T-helper 17 cell (primary cell): ENCODE measurements at places on chromosomes 13 and 19.

- H3K27ac ChIP-seq = peak overlapping the region; percentile 29
- H3K36me3 ChIP-seq = peaks cover 9% of the 10 kb centered on the region
- H3K4me1 ChIP-seq = peaks cover 28% of the 10 kb centered on the region
- H3K27me3 ChIP-seq = no peaks in the 10 kb centered on the region
- DNase-seq = no peak
- no peak overlapping the region for H3K4me3 ChIP-seq
These were observed 48.3 kb downstream of the SLC7A1 start for GRCh38 chr13:29547153-29547552.

GRCh38 chr19:8631425-8631819, 989 bp downstream of the NFILZ start:
- no peak for DNase-seq
- no peak overlapping the region for H3K4me3 ChIP-seq
- peaks cover 3% of the 10 kb centered on the region for H3K36me3 ChIP-seq
- no peaks in the 10 kb centered on the region for H3K27me3 ChIP-seq

- H3K27ac ChIP-seq = peak overlapping the region; percentile 92
- peaks cover 27% of the 10 kb centered on the region for H3K4me1 ChIP-seq
- H3K27me3 ChIP-seq = no peaks in the 10 kb centered on the region
- no peaks in the 10 kb centered on the region for H3K36me3 ChIP-seq
- peak overlapping the region; percentile 88 for H3K4me3 ChIP-seq
These were observed 23.2 kb downstream of the RFX2 start for GRCh38 chr19:6087074-6087571.

GRCh38 chr19:52692431-52693008, 42.3 kb downstream of the ZNF611 start:
- H3K36me3 ChIP-seq = peaks cover 4% of the 10 kb centered on the region
- H3K27me3 ChIP-seq = no peaks in the 10 kb centered on the region
- no peak overlapping the region for H3K27ac ChIP-seq
- peaks cover 19% of the 10 kb centered on the region for H3K4me1 ChIP-seq
- no peak overlapping the region for H3K4me3 ChIP-seq

DNA sequence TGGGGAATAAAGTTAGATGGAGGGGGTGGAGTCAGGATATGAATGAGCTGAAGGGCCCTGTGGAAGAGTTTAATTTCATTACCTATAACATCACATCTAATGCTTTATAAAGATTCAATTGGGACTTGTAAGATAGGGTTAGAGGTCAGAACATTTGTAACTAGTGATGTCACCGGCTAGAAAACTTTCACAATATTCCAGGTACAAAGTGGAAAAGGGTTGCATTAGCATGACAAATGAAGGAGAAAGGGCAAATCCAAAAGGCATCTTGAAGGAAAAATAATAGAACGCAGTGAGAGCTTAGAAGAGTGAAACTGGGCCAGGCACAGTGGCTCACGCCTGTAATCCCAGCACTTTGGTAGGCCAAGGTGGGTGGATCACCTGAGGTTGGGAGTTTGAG, 7.6 kb downstream of the MBNL2 start:
- H3K36me3 ChIP-seq = peaks cover 7% of the 10 kb centered on the region
- no peaks in the 10 kb centered on the region for H3K27me3 ChIP-seq
- H3K4me1 ChIP-seq = peaks cover 69% of the 10 kb centered on the region

DNA sequence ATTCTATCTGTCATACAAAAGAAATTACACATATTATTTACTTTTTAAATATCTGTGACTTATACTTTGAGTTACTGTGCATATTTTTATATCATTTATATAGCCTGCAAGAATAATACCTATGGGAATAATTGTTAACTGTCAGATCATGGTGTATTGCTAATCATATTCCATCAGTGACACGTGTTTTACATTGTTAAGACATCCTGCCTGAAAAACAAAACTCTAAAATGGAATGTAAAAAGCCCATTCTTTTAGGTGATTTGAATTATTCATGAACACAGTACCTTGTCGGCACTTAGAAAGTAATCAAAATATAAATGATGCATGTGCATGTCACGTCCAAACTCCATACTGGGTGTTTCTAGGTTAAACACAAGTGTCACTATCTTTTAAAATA, 533.8 kb upstream of the PCDH9 start:
- no peaks in the 10 kb centered on the region for H3K36me3 ChIP-seq
- no peaks in the 10 kb centered on the region for H3K27me3 ChIP-seq
- H3K4me1 ChIP-seq = no peaks in the 10 kb centered on the region
- no peak overlapping the region for H3K4me3 ChIP-seq
- no peak overlapping the region for H3K27ac ChIP-seq

GRCh38 chr13:58955546-58956385, 1208.0 kb downstream of the DIAPH3 start:
- no peaks in the 10 kb centered on the region for H3K36me3 ChIP-seq
- no peaks in the 10 kb centered on the region for H3K27me3 ChIP-seq
- no peak overlapping the region for H3K27ac ChIP-seq
- H3K4me1 ChIP-seq = no peaks in the 10 kb centered on the region
- DNase-seq = no peak
- no peak overlapping the region for H3K4me3 ChIP-seq

GRCh38 chr19:55005684-55006488, 32.2 kb downstream of the GP6 start:
- H3K4me1 ChIP-seq = peaks cover 4% of the 10 kb centered on the region
- peak; percentile 11 for DNase-seq
- H3K4me3 ChIP-seq = peak overlapping the region; percentile 43
- H3K36me3 ChIP-seq = peaks cover 9% of the 10 kb centered on the region
- no peaks in the 10 kb centered on the region for H3K27me3 ChIP-seq

GRCh38 chr13:80447747-80448146, 106.8 kb upstream of the SPRY2 start:
- DNase-seq = no peak
- H3K27ac ChIP-seq = no peak overlapping the region
- H3K4me1 ChIP-seq = no peaks in the 10 kb centered on the region
- H3K27me3 ChIP-seq = no peaks in the 10 kb centered on the region
- H3K4me3 ChIP-seq = no peak overlapping the region

DNA sequence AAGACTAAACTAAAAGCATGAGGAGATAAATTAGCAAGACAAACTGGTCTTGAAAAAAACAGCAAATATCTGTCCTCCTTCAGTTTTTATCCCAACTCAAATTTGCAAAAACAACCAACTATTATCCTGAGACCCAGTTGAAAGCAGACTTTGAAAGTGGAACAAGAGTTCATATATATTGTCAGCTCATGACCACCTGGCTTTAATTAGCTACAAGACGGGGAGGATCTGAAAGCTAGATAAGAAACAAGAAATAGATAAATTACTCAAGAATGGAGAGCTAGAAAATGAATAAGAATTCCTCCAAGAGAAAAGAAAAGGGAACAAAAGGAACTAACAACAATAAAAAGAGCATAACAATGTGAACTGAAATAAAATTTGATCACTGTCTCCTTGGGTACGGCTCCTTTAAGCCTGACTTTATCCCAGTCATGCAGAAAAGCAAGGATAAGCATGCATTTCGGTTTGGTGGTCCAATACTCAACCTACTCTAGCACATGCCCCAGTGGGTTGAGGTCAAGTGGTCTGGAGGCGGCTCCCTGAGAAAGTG, 246.9 kb downstream of the DCLK1 start:
- no peak for DNase-seq
- H3K27ac ChIP-seq = no peak overlapping the region
- no peaks in the 10 kb centered on the region for H3K27me3 ChIP-seq
- H3K36me3 ChIP-seq = no peaks in the 10 kb centered on the region
- H3K4me3 ChIP-seq = no peak overlapping the region

DNA sequence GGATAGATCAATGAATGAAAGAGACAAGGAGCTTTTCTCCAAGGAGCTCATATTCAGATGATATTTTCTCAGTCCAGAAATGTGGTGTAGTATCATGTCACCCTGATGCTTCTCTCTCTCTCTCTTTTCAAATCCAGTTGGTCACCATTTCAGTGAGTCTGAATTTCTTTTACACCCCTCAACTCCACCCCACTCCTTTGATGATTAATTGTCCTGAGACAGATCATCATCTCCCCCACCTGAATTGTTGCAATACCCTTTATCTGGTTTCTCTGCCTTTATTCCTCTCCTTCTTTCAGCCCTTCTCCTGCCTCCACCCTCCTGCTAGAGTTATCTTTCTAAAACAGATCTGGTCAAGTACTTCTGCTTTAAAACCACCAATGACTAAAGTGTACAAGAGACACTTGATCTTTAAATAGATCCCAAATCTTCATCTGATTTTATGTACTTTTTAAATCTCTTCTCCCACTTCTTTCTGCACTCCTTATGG, 299.8 kb downstream of the KLF5 start:
- H3K27ac ChIP-seq = no peak overlapping the region
- no peak overlapping the region for H3K4me3 ChIP-seq
- H3K36me3 ChIP-seq = no peaks in the 10 kb centered on the region

- DNase-seq = no peak
- no peaks in the 10 kb centered on the region for H3K27me3 ChIP-seq
- peaks cover 10% of the 10 kb centered on the region for H3K36me3 ChIP-seq
- peaks cover 5% of the 10 kb centered on the region for H3K4me1 ChIP-seq
- H3K4me3 ChIP-seq = no peak overlapping the region
These were observed 15.8 kb downstream of the MRPS31 start for GRCh38 chr13:40755082-40755700.

GRCh38 chr13:69418319-69418718, 689.3 kb upstream of the ATXN8OS start:
- no peaks in the 10 kb centered on the region for H3K36me3 ChIP-seq
- no peaks in the 10 kb centered on the region for H3K27me3 ChIP-seq
- no peak overlapping the region for H3K4me3 ChIP-seq
- DNase-seq = no peak
- H3K27ac ChIP-seq = no peak overlapping the region

DNA sequence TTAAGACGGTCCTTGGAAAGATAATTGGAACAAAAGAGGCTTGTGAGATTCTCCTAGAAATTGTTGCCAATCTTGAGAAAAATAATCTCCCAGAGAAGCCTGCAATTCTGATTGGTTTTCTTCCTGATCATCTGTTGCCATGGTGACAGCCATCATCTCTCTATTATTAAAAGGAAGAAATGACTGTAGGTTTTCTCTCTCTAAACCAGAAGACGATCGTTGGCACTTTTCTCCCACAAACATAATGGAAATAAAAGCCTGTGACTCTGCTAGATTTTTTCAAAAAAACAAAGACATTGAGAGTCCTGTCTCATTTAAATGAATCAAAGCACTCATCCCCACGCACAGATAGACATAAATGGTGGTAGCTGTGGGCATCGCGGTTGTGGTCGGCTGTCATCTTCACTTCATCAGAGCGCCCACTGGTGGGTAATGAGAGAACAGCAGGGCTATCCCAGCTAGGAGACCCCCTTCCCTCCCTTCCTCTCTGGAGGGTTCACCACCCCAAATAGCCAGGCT, 21.7 kb upstream of the CALM3 start:
- peaks cover 11% of the 10 kb centered on the region for H3K4me1 ChIP-seq
- H3K27ac ChIP-seq = no peak overlapping the region
- H3K4me3 ChIP-seq = no peak overlapping the region
- no peaks in the 10 kb centered on the region for H3K27me3 ChIP-seq

- no peaks in the 10 kb centered on the region for H3K36me3 ChIP-seq
- no peak overlapping the region for H3K4me3 ChIP-seq
- no peaks in the 10 kb centered on the region for H3K4me1 ChIP-seq
These were observed 845.9 kb upstream of the PCDH9 start for GRCh38 chr13:68076046-68076445.

DNA sequence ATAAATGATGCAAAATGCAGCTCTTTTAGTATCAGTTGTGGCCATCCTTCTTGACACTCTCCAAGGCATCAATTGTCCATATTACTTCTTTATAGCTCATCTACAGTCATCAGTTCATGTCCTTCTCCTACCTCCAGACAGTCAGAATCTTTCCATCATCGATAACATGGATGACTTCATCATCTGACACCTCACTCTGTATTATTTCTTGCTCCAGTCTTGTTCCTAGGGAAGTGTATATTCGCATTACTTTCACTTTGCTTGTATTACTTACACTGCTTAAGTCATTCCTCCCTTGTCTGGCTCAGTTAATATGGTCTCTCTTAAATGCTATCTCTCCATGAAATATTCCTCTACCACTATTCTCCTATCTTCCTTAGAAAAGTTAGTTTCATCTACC, 999.1 kb upstream of the SLC10A2 start:
- DNase-seq = no peak
- no peaks in the 10 kb centered on the region for H3K36me3 ChIP-seq
- no peak overlapping the region for H3K4me3 ChIP-seq
- H3K27ac ChIP-seq = no peak overlapping the region
- H3K4me1 ChIP-seq = no peaks in the 10 kb centered on the region

DNA sequence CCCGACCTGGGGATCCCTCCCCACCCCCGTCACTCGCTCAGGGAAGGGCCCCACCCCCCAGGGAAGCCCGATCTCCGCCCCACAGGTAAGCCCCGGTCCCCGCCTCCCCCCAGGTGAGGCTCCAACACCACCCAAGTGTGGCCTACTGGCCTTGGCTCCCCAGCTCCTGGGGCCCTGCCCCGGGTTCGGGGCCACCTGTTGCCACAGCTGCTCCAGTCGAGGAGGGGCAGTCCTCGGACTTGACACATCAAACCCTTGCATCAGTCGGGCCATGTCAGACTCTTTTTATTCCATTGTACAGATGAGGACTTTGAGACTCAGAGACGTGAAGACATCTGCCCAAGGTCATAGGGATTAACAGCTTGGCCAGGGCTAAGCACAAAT, 512 bp downstream of the CC2D1A start:
- H3K4me1 ChIP-seq = peaks cover 10% of the 10 kb centered on the region
- no peaks in the 10 kb centered on the region for H3K36me3 ChIP-seq
- no peaks in the 10 kb centered on the region for H3K27me3 ChIP-seq
- no peak overlapping the region for H3K27ac ChIP-seq

GRCh38 chr13:109941951-109942350, 155.6 kb upstream of the IRS2 start:
- H3K4me1 ChIP-seq = no peaks in the 10 kb centered on the region
- no peak for DNase-seq
- no peaks in the 10 kb centered on the region for H3K36me3 ChIP-seq
- H3K4me3 ChIP-seq = no peak overlapping the region

DNA sequence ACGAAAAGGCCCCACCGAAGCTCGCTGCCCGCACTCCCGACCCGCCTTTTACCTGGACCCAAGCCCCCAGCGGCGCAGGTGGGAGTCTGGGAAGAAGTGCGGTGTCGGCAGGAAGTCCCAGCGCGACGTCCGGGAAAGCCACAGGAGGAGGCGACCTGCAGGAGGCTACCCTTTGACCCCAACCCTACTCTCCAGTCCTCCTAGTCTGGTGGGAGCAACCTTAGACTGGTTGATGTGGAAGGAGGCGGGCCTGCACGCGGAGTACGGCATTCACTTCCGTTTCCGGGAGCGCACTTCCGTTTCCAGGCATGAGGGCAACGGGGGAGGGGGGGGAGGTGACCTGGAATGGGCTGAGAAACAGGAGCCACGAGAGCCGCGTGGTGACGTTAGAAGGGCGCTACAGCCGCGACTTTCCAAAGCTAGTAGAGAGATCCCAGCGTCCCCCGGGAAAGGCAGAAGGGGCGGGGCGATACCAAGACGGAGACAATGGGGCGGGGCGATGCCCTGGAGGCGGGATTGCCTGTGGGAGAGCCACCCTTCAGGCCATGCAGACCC, 28.5 kb downstream of the ZNF266 start:
- no peak overlapping the region for H3K27ac ChIP-seq
- no peaks in the 10 kb centered on the region for H3K4me1 ChIP-seq
- peak; percentile 8 for DNase-seq
- H3K27me3 ChIP-seq = no peaks in the 10 kb centered on the region
- no peaks in the 10 kb centered on the region for H3K36me3 ChIP-seq
- H3K4me3 ChIP-seq = peak overlapping the region; percentile 57
